Gastrocnemius medialis (tissue), 4 donors: ENCODE measurements at places on chromosomes 1 and 21. TPM values are rescaled to one million over a fixed set of nuclear protein-coding genes. Genes with fewer than 3 reads are reported as not detected.

The RIIAD1 gene
- total RNA-seq, result not detected

The SLC25A34 gene
- 7.8 TPM for total RNA-seq

The RIMS3 gene
- total RNA-seq, result 0.33 TPM

GRCh38 chr1:214658785-214659184, 55.8 kb downstream of the CENPF start:
- H3K27ac ChIP-seq, result no peak overlapping the region
- no peak for DNase-seq
- H3K27me3 ChIP-seq, result no peaks in the 10 kb centered on the region
- no peaks in the 10 kb centered on the region for H3K4me1 ChIP-seq

DNA sequence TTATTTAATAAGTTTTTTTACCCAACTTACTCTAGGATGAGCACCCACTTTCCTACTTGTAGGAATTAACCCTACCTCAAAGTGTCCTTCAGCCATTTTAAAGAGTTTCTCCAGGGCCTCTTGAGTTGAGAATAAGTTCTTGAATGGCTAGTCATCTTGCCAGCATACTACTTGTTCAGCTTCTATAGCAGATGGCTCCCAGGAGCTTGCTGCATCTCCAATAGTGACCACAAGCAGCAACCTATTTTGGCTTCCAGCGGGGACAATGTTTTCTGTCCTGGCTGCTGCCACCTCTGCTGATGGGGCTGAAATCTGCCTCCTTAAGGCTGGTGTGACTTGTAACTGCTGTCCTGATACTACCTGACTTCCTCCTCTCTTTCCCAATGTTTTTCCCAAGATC, 20.8 kb upstream of the PIK3R3 start:
- no peak for DNase-seq
- H3K4me1 ChIP-seq, result peaks cover 10% of the 10 kb centered on the region
- H3K4me3 ChIP-seq, result no peak overlapping the region
- no peak overlapping the region for H3K27ac ChIP-seq

DNA sequence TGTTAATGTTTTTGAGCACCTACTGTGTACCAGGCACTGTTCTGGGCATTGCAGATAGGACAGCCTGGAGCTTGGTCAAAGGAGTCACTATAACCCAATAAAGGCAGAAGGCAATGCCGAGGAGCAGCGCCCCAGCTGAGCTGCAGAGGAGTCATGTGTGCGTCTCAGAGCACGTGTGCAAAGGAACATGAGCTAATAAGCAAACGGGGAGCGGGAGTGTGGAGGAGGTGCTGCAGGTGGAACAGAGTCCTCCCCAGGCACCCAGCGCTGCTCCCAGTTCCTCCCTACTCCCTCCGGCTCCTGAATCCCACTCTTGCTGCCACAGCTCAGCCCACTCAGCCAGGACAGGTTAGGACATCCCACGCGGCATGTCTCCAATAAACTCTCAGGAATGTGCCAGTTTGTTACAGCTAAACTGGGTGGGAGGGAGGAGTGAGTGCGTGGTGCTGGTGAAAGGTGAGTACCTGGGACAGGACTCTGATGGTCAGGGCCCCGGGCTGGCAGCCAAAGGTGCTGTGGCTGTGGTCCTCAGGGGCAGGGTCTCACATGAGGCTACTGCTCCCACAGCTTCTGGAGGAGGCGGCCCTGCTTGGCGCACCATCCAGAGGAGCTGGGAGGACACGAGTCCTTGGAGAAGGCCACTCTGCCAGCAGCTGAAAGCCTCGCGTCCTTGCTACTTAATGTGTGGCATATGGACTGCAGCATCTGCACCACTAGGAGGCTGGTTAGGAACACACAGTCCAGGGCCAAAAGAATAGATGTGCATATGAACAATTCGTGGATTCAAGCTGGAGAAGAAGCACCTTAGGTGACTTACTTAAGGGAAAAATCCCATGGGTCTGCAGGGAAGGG, 52.3 kb downstream of the GRIK3 start:
- DNase-seq, result no peak
- H3K4me3 ChIP-seq, result no peak overlapping the region
- no peaks in the 10 kb centered on the region for H3K4me1 ChIP-seq
- H3K27me3 ChIP-seq, result no peaks in the 10 kb centered on the region
- H3K27ac ChIP-seq, result no peak overlapping the region
